GM12878 (cell line): ENCODE measurements at places on chromosomes 3 and 15.

DNA sequence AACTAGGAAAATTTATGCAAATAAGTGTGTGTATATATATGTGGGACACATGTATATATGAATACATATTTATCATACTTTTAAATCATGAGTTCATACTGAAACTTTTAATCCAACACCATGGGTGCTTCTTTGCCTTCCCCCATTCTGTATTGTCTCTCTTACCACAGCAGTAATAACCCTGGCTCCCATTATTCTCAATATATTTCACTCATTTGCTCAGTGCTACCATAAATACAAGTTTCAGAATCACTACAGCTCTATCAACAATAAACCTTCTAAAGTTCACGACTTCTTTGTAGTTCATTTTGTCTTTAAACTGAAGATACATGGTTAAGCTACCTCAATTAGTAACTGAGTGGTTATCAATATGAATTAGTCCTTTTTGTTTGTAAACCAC lies 82.2 kb downstream of the PCCB start:
- no peak for DNase-seq

GRCh38 chr3:195913382-195913781 lies 5.0 kb upstream of the TNK2 start:
- no peak for DNase-seq

GRCh38 chr3:88779482-88779881 lies 327.9 kb upstream of the EPHA3 start:
- no peak for DNase-seq

DNA sequence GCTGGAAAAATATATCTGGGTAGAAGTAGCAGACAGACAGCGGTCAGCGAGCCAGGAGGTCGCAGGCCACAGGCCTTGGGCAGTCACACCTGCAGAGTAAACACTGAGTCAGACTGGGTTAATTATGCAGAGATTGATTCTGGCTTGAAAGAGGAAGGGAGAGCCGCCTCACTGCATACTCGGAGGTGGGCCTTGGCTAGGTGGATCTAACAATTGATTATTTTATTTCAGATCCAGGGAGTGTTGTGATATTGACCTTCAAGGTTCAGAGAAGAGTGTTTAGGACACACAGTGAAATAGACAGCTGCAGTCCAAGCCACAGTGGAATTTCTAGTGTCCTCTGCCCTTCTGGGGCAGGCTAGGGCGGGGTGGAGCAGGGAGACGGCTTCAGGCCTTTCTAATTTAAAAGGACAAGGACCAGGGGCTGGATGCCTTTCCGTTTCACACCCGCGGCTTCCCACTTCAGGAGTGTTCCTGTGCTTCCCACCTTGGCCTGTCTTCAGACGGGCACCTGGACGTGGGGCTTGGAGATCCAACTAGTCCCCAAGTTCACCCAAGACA lies 237.3 kb downstream of the XXYLT1 start:
- no peak for DNase-seq

- DNase-seq, result no peak
Observed at GRCh38 chr15:93040288-93041158, 48.5 kb downstream of the RGMA start.

GRCh38 chr15:71293723-71294122 lies 178.5 kb downstream of the THSD4 start:
- DNase-seq, result no peak

GRCh38 chr15:97410897-97411575 lies 549.5 kb upstream of the ARRDC4 start:
- no peak for DNase-seq

DNA sequence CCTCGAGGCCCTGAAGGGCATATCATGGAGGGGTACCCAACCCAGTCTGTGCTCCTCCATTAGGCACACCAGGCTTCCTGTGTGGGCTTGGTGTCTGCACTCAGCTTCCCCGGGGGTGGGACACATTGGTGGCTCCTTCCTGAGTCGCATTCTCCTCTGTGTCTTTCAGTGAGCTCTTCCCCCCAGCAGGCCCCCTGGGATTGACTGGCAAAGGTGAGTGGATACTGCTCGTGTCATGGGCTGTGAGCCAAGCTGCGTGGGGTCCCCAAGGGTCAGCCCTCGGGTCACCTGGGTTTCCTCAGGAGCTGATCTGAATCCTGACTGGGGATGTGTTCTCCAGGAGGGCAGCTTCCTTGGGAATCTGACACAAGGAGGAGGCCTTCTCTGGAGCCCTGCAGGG lies 231.0 kb downstream of the SNRPN start:
- no peak for DNase-seq

GRCh38 chr3:16506884-16507577 lies 6.5 kb downstream of the RFTN1 start:
- DNase-seq, result no peak

- no peak for DNase-seq
Observed at GRCh38 chr3:49648354-49649019, 25.7 kb upstream of the APEH start.

GRCh38 chr3:139838269-139838957 lies 96.6 kb upstream of the CLSTN2 start:
- DNase-seq, result no peak

DNA sequence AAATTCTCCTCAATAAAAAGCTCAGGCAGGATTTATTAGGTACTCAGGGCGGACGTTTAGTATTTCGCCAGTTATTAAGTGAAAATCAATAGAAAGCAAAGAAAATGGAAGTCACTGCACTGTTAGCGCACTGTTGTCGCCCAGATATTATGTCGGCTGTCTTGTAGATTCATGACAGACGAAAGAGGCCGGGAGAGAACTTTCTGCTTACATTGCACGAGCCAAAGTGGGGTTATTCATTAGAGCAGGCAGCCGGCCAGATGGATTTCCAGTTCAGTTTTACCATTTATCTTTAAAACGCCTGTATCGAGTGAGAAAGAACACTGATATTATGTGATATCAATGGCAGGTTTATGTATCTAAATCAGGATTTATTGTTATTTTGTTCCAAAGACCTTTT lies 866.0 kb upstream of the NR2F2 start:
- no peak for DNase-seq

DNA sequence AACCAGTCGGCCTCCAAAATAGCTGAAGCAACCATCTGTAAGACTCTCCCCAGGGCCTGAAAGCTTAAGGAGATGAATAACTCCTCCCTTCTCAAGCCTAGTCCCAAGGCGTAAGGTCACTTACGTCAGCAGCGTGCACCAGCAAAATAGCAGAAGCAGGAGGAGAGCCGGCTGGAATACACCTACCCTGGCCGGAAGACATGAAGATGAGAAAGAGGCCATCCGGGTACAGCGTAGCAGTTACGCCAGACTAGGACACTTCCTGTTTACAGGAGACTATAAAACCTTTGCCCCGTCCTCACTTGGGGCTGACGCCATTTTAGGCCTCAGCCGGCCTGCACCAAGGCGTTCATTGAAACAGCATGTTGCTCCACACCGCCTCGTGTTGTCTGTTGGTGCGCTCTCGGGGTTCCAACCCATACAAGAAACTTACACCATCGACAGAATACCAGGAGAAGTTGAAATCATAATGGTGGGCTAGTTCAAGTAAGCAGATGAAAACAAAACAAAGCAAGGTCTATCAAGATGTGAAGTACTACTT lies 2.5 kb downstream of the CFAP92 start:
- no peak for DNase-seq

GRCh38 chr3:194396539-194396858 lies 2.6 kb downstream of the GP5 start:
- DNase-seq, result no peak

GRCh38 chr3:67647390-67647878 lies 7.0 kb downstream of the SUCLG2 start:
- no peak for DNase-seq

DNA sequence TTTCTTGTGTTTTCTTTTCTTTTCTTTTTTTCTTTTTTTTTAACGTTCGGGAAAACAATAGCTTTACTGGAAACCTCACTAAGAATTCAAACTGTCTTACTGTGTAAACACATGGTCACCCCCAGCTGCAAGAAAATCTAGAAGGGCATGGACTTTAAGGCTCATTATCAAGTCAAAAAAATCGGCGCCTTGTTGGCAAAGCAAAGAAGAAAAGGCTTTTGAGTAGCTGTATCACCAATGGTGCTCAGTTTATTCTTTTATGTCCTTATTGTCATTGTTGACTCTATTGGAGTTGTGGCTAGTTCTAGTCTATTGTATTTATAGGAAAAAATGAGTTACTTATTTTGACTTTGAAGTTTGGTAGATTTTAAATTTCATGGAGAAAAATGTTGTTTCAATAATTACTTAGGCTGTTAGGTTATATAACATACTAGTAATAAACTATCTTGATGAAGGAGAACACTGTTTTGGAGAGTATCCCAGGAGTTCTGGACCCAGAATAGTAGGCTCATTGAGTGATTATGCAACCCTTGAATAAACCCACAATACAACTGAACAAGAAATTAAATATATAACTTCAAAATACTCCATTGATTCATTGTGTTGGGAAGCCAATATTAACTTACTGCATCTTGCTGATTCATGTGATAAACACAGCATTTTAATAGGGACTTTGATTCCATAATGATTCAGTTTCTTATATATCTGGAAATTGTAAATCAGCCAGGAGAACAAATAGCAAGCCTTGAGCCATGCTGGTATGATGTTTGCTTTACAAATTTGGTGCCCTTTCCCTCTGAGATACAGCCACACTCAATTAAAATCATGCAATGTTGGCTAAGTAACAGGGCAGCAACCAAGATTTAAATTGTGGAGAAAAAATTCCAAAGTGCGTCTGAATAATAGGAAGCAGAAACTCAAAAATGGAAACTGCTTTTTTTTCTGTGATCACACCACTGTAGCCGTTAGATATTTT lies 27.8 kb upstream of the GOLIM4 start:
- no peak for DNase-seq

DNA sequence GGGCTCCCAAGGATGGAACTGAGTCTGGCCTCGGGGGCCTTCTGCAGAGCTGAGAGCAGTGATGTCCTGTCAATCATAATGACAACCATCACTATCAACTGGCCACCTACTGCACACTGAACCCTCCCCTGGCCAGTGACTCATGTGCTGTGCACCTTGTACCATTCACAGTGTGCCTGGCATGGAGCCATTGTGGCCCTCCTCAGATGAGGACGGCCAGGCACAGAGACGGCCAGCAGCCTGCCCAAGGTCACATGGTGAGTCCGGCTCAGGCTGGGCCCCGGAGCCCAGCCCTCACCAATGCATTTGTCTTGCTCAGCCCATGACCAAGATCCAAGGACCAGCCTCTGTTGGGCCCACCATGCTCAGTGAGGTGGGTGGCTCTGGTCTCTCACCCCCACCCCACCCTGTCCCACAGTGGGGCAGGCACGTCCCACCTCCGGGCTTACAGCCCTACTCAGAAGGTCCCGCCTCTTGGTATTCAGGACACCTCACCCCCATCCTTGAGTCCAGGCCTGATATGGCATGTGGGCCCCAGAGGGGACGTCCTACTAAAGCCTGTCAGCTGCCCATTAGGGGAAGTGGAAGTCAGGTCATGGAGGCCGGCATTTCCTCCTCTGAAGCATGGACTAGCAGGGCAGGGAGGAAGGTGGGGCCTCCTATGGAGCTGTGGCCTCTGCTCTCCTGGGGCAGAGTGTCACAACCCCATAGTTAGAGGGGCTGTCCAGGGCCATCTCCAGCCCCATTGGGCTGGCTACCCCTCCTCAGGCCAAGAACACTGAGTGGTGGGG lies 35.9 kb upstream of the TMEM115 start:
- DNase-seq, result no peak

DNA sequence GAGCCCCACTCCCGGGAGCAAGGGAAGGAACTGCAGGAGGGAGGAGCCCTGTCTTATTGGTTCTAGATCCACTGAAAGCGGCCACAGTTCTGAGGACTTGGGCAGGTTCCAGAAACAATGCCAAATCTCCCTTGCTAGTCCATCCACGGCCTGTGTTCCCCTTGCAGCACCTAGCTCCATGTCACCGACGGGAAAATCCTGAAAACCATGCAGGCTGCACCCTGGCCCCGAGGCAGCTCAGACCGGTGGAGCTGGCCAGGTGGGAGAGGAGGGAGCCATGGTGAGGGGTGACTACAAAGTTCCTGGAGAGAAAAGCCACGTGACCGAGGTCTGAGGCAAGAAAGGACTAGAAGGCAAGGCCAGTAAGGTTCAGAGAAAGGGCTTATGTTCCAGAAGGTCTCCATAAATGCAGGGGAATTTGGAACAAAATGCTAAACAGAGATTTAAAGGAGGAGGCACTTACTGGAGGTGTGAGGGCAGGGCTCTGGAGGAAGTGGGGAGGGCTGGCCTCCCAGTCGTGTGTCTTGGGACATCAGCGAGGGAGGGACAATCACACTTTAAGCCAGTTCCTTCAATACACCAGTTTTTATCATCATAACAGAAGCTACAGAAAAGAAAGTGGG lies 5.4 kb downstream of the MGLL start:
- DNase-seq, result no peak

DNA sequence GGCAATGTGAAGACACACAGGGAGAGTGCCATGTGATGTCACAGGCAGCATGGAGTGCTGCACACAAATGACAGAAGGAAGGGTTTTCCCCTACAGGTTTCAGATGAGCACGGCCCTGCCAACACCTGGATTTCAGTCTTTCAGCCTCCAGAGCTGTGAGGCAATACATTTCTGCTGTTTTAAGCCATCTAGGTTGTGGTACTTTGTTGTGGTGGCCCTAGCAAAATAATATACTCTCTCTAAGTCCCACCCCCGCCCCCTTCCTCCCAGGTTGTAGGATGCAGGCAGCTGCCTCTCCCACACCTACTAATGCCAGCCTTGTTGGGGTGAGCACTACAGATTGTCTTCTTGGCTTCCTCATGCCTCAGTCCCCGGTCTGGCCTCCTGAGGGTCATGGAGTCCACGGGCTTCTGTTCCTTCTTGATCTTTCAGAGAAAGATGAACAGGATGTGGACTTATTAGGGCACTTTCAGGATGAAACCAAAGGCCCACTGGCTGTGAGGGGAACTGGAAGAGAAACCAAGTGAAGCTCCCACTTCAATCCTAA lies 180.0 kb downstream of the CD47 start:
- peak; percentile 24 for DNase-seq

DNA sequence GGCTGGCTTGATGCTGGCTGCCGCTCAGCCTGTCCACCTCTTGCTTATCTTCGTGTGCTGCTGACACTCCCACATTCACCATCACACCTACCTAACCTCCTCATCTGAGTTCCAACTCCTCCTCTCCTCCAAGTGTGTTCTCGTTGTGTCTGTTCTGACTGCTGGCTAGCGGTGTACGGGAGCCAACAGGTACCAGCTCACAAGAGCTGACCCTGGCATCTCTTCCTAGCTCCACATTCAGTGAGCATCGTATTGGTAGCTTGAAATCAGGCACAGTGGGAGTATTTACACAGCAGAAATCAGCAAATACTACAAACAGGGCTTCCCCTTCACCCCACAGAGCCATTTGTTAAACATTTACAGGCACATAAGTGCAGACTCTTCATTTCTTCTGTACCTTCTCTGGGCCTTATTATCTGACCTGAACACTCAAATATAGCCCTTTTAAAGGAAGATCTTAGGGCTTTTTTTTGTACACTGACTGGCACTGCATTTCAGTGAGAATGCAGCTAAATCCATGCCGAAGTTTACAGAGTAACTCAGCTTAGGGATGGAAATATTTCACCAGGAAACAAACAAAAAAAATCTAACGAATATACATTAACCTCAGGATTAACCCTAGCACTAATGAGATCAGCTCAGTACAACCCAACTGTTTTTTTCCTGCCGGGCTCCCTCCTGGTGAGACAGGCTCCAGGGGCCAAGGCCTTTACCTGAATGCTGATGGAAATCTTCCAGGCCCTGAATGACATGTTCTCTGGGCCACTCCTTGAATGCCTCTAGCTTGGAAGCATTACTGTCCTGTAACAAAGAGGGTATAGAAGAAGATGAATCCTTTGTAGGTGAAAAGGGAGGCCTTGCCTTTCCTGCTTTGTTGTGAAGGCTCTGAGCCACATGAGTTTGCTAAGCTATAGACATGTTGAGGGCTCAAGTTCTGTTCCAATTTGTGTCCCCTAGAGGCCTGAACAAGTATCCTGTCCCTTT lies 150.5 kb upstream of the LPP start:
- DNase-seq, result no peak
